Cortex of kidney (tissue), 1 donor: ENCODE measurements at places on chromosomes 16 and 17.

DNA sequence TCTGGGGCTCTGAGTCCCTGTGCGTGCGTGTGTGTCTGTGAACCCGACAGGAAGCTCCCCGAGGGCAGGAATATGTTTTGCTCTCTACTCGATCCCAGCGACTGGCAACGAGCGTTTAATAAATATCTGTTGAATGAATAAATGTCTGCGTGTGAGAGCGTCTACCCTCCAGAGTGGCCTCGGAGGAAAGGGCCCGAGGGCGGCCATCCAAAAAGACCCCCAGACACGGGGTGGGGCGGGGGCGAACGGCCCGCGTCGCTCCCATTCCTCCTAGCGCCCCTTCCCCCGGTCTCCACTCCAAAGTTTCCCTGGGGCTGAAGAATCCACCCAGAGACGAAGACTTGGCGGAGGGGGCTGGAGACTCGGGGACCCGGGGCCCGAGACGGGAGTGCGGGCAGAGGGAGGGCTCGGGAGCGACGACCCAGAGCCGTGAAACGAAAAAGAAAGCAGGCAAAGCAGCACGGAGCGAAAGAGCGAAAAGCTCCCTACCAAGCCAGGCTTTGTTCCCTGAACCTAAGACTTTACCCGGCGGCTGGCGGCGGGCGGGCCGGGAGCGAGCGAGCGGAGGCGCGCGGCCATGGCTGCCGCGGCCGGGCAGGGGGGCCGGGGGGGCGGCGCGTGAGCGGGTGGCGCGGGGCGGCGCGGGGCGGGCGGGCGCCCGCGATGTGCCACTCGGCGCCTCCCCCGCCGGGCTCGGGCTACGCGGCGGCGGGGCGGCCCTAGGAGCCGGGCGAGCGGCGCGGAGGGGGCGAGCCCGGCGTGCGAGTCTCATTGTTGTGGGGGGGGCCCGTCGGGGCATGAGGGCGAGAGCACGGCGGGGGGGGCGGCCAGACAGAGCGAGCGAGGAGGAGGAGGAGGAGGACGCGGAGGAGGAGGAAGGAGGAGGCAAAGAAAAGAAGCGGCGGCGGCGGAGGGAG lies at the start of gene MLLT6:
TSS of gene MLLT6 (plus strand) at position 668 of the 917 bp plus-strand sequence. CDS start 360 bp downstream, outside the sequence.
- no peak for DNase-seq

- DNase-seq: no peak
Observed at GRCh38 chr16:57374067-57374534, 1.8 kb downstream of the CX3CL1 start.

DNA sequence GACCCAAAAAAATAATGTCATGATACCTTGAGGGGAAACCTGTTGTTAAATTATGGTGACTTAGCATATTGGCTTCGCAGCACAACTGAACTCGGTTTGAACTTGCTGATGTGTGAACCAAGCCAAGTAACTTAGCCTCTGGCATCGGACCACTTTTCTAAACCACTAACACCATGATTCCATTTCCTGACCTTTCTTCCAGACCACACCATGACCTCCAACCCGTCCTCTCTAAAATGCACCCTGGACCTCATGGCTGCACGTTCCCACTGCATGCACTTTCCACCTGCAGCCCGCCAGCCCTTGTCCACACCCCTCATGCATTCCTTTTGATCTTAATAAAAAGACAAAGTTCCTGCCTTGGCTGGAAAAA lies 29.3 kb downstream of the DYNLRB2 start:
- no peak for DNase-seq

DNA sequence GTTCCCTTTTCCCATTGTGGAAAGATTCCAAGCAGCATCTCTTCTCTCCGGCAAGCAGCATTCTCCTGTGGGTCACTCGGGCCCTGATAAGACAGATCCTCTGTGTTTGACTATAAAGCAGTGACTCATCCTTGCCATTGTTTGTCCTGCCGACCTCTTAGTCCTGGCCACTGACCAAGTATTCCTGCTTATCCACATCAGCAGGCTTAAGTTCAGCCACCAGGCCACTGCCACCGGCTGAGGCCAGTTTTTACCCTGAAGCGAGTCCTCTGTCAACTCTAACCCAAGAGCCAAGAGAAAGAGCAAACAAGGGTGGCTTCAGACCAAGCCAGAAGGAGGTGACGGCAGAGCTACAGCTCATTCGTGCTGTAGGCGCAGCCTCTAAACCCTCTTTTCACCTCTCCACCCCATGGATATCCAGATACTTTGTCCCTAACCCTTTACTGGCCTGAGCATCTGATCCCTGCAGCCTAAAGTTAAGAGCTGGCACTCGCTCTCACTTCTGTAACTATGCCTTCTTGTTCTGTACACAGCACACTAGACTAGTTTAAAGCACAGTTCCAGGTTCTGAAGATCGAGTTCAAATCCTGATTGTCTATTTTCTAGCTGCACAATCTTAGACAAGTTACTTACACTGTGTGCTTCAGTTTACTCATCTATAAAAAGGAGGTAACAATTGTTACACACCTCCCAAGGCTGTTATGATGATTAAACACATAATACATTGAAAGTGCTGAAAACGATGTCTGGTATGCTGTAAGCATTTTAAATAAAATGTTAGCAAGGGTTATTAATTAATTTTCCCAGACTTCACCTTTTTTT lies 31.0 kb downstream of the SOX9 start:
- DNase-seq: no peak

- no peak for DNase-seq
Observed at GRCh38 chr16:160691-161190, 5.0 kb upstream of the HBM start.
